ENCODE measurements at places on chromosomes 12 and 14.

GRCh38 chr14:26841920-26842741 lies 244.3 kb upstream of the NOVA1 start:
- peak; percentile 51 for DNase-seq

DNA sequence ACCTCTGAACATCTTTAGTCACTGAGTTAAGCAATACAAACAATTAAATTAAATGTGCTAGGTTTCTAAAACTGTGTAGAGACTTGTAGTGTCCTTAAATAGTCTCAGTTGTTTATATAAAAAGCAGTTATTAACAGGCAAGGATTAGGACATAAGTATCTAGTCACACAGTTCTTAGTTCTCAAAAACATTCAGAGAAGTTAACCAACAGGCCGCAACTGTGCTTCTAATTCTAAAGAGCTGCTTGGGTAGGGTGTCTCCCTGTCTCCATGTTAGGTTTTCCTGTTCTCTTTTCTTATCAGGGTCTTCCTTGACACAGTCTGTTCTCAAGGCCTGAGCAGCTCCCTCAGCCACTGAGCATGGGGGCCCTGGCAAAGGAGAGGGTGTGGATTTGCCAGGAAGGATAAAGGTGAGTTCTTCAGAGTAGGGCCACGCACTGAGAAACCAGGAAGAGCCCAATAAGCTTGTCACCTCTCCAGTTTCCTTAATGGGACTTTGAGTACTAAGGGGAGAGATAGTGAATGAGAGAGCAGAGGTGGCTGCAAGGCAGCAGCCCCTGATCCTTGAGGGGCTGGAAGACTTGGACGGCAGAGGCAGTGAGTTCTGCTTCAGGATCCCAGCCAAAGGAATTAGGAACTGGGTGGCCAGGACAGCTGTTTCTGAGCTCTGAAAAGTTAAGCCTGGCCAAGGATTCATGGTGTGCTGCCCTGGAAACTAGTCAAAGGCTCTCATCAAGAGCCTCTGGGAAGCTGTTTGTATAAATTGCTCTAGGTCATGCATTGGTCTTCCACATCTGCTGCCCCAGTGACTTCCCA lies 177.3 kb downstream of the MYRFL start:
- peak; percentile 24 for DNase-seq

GRCh38 chr14:88411039-88411438 lies 25.6 kb downstream of the SPATA7 start:
- DNase-seq, result no peak

DNA sequence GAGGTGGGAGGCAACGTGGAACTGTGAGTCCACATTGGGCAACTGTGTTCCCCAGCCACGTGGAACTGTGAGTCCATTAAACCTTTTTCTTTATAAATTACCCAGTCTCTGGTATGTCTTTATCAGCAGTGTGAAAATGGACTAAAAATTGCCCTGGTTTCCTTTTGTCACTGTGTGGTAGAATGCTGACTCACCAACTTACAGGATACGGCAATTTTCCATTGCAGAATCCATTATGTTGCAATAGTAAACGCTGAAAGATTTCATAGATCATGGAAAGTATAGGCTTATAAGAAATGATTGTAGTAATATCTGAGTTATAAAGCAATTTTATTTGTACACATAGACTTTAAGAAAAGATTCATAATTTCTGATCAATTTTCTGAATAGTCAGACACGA lies 93.0 kb downstream of the GTF2A1 start:
- DNase-seq, result no peak

GRCh38 chr14:34782031-34782430 lies 67.6 kb upstream of the CFL2 start:
- no peak for DNase-seq

DNA sequence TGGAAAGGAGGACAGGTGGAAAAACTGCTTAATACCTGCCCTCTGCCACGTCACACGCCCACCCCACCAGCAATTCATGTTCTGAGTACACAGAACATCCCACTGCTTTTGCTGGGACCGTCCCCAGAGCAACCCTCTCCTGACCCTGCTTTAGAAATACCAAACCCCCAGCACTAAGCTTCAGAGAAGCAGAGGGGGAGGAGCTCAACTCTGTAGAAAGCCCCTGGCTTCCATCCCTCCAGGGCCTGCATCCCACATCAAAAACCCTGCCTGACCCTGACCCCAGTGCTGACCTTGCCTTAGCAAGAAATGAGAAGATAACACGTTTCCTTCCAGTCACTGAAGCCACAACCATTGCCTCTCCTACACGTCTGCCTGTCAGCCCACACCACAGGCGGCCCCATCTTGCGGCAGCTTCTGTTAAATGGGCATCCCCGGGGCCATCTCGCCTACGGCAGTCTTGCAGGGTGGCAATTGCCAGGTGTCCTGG lies 19.7 kb downstream of the VDR start:
- no peak for DNase-seq

- no peak for DNase-seq
Observed at GRCh38 chr14:75566321-75566720, 12.1 kb upstream of the FLVCR2 start.

GRCh38 chr12:65209655-65210043 lies 40.3 kb downstream of the LEMD3 start:
- DNase-seq, result no peak

- no peak for DNase-seq
Observed at GRCh38 chr14:52031781-52032180, 37.1 kb downstream of the NID2 start.

DNA sequence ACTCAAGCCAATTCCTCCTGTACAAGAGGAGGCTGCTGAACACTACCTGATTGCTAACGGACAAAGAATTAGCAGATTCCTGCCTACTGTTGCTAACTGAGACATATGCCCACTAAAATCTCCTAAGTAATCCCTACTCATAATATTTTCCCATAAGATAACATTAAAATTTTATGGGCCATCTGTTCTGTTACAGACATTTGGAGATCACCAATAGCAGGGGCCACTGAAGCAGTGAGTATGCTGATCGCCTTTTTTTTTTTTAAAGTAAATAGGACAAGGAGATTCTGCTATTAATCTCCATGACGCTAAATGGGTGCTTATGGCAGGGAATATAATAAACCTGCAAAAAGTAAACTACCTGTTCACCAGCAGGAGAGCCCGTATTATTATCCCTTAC lies 292.9 kb downstream of the MED13L start:
- DNase-seq, result peak; percentile 15

DNA sequence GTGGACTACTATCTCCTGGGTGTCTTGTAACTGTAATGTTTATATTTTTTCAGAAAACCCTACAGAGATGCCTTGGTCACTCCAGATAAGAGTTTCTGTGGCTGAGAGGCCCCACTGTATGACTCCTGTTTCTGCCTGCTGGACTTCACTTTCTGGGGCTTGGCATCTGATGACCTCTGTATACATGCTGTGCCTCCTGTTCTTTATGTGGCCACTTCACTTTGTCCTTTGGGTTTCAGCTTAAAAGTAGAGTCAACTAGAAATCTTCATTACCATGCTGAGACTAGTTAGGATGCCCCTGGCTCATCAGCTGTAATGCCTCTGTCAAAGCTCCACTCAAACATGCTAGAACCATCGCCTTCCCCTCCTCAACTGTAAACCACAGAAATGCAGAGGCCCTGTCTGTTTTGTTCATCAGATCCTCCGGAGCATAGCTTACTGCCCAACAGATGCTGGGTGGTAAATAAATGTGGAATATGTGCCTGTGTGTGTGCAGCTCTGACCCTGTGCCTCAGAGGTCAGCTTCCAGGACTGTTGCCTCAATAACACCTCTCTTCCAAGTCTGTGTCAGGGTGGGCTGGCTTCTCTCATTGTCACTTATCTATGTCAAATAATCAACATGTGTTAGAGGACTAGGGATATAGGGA lies 25.5 kb downstream of the ZNF664 start:
- no peak for DNase-seq

DNA sequence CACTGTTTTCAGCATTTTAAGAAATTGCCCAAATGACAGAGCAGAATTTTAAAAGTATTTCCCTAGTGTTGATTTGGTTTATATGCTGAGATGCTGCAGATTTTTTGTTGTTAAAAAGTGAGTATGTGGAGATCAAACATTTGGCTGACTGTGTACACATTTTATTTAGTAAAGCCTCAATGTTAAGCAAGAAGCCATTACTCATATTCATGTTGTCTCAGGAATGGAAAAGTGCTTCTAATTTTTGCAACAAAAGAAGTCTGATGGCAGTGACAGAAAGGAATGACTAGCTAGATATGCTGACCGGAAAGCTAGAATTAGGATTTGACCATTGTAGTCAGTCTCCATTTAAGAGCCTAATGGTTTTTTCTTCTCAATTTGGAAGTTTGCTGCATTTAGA lies 22.5 kb downstream of the SLC38A6 start:
- DNase-seq, result no peak

GRCh38 chr14:51129130-51129529 lies 34.2 kb upstream of the TRIM9 start:
- DNase-seq, result no peak

GRCh38 chr12:103772367-103773108 lies 68.5 kb downstream of the NT5DC3 start:
- DNase-seq, result no peak

DNA sequence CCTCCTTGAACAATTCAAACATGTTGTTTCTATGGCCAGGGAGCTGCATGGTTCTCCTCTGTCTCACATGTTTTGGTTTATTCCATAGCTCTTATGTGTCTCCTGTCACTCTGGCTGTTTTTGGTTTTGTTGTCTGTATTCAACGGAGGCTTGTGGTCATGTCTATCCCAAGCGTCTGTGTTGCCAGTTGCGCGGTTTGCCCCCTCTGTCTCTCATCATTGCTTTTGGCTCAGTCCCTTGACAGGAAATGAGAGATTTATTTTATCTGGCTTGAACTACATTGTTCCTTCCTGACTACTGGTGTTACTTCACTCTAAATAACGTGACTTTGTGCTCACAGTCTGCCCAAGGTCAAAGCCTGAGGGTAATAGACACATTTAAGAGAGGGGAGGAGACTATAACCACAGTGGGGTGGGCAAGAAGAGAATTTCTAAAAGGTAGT lies 96.4 kb upstream of the SOX5 start:
- peak; percentile 24 for DNase-seq

- no peak for DNase-seq
Observed at GRCh38 chr12:89932954-89933353, 224.3 kb upstream of the ATP2B1 start.

GRCh38 chr14:100398044-100398443 lies 74.9 kb downstream of the SLC25A47 start:
- peak; percentile 91 for DNase-seq

GRCh38 chr12:82414926-82415325 lies 56.6 kb downstream of the METTL25 start:
- no peak for DNase-seq

- peak; percentile 44 for DNase-seq
Observed at GRCh38 chr12:49335118-49335954, 1.7 kb downstream of the C1QL4 start.

DNA sequence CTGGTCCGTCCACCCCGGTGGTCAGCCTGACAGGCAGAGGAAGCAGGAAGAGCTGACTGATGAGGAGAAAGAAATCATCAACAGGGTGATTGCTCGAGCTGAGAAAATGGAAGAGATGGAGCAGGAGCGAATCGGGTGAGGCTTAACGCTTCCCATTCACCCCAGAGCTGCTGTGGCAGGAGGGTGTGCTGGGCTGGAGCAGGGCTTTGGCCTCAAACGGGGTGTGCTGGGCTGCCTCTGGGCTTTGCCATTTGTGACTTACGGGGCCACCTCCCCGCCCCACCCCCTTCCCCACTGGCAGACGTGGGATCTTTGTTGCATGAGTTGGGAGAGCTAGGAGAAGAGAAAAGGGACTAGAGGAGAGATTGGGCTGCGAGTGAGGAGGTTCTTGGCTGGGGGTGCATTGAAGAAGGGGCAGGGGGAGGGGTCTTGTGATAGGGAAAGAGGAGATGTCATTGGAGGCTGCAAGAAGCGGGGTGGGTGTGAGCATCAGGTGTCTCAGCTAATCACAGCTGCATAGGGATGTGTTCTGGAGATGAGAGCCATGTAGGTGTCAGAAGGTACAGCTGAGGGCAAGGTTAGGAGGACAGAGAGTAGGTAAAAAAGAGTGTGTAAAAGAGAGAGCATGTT lies 56.3 kb downstream of the RPH3A start:
- DNase-seq, result no peak

- DNase-seq, result no peak
Observed at GRCh38 chr14:72883961-72884360, 9.9 kb downstream of the DPF3 start.

DNA sequence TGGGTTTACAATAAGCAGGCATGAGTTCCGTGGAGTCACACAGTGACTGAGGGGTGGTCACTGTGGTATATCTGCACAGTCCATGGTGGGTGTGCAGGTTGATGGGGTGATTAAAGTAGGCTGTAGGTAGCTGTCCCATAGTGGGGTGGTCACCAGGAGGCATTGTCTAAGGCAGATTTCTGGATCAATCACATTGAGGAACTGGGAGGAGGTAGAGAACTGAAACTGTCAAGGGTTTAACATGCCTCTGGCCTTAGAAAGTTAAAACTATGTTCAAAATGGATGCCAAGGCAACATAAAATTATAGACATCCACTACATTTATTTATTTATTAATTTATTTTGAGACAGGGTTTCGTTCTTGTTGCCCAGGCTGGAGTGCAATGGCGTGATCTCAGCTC lies 8.3 kb downstream of the ADCK1 start:
- DNase-seq, result no peak

GRCh38 chr12:10740182-10740581 lies 17.1 kb upstream of the YBX3 start:
- no peak for DNase-seq

- DNase-seq, result peak; percentile 81
Observed at GRCh38 chr12:14995583-14996425, 23.0 kb downstream of the PDE6H start.

GRCh38 chr12:3255057-3255456 lies 177.9 kb downstream of the TSPAN9 start:
- no peak for DNase-seq

GRCh38 chr12:69610126-69610525 lies 581 bp downstream of the LRRC10 start:
- no peak for DNase-seq

- peak; percentile 35 for DNase-seq
Observed at GRCh38 chr14:100692859-100693558, 33.7 kb upstream of the DLK1 start.

DNA sequence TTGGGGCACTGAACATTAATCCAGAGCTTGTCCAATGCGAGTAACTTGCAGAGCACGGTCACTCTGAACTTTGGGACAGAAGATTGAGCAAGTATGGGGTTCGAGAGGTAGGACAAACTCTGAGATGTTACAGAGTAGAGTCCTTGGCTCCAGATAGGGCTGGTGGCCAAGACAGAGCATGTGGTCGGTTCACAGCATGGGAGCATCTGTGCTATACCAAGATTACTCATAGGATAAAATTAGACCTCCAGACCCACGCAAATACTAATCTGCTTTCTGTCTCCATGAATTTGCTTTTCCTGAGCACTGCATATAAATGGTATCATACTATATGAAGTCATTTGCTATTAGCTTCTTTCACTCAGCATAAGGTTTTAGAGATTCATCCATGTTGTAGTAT lies 93.4 kb upstream of the TBX5 start:
- no peak for DNase-seq

GRCh38 chr12:77782034-77782433 lies 48.7 kb upstream of the NAV3 start:
- no peak for DNase-seq

GRCh38 chr12:67161322-67161918 lies 107.7 kb upstream of the CAND1 start:
- DNase-seq, result no peak

GRCh38 chr12:116880817-116881324 lies 370 bp downstream of the HRK start:
- DNase-seq, result peak; percentile 72

- DNase-seq, result no peak
Observed at GRCh38 chr12:2679068-2679815, 115.5 kb upstream of the FKBP4 start.
